Spleen (tissue), 13 donors: ENCODE measurements at places on chromosomes 16 and 17. TPM values are rescaled to one million over a fixed set of nuclear protein-coding genes. Genes with fewer than 3 reads are reported as not detected.
A peak's percentile ranks its signal among the peaks of the same experiment; 100 is the strongest.

Gene DHRS13
- polyA plus RNA-seq = 12.6 TPM

- no peaks in the 10 kb centered on the region for H3K27me3 ChIP-seq
- peaks cover 88% of the 10 kb centered on the region for H3K36me3 ChIP-seq
- DNase-seq = no peak
- no peak overlapping the region for H3K4me3 ChIP-seq
- H3K4me1 ChIP-seq = peaks cover 23% of the 10 kb centered on the region
- H3K27ac ChIP-seq = peak overlapping the region; percentile 87
These were observed 24.0 kb downstream of the LIMD2 start for GRCh38 chr17:63675607-63676546.

Gene MLX
- 33.2 TPM for polyA plus RNA-seq

DNA sequence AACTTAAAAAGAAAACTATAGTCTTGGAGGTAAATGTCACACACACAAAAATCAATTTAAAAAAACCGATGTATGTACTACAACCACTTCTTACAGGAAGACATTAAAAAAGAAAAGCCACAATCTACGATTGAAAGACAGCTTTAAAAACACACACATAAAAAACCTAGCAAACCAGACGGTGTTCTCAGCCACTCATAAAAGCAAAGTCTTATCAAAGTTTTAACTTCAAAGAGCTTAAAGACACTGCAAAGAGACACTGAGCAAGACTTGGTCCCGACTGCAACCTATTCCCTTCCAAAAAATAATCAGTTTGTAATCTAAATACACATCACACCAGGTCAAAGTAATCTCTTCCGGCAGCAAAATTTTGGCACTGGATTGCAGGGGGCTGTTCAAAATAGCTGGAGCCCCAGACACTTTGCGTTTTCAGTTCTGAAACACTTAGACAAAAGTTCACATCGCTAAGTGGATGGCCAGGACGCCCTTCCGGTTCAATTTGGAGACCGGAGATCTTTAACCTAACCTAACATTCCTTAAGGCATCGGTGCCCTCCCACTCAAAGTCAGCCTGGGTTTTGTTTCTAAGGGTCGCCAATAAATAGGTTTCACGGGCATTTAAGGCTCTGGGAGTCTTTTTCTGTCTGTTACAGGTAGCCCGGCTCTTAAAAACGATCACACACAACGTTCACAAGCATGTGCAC, 2.6 kb downstream of the ZCCHC14 start:
- H3K27me3 ChIP-seq = peaks cover 10% of the 10 kb centered on the region
- H3K36me3 ChIP-seq = no peaks in the 10 kb centered on the region
- H3K27ac ChIP-seq = peak overlapping the region; percentile 15

- H3K27me3 ChIP-seq = no peaks in the 10 kb centered on the region
- H3K36me3 ChIP-seq = peaks cover 38% of the 10 kb centered on the region
- no peak for DNase-seq
- no peak overlapping the region for H3K27ac ChIP-seq
- H3K4me3 ChIP-seq = no peak overlapping the region
These were observed 5.2 kb downstream of the NAGLU start for GRCh38 chr17:42541041-42541833.

- H3K27ac ChIP-seq = no peak overlapping the region
- no peak for DNase-seq
- no peaks in the 10 kb centered on the region for H3K4me1 ChIP-seq
These were observed 121.2 kb downstream of the HAPSTR1 start for GRCh38 chr16:9212621-9213020.

- DNase-seq = no peak
- no peaks in the 10 kb centered on the region for H3K27me3 ChIP-seq
- no peaks in the 10 kb centered on the region for H3K4me1 ChIP-seq
These were observed 10.8 kb downstream of the SMTNL2 start for GRCh38 chr17:4594931-4595684.

- peak; percentile 56 for DNase-seq
- H3K4me3 ChIP-seq = no peak overlapping the region
- no peaks in the 10 kb centered on the region for H3K36me3 ChIP-seq
- no peaks in the 10 kb centered on the region for H3K4me1 ChIP-seq
- H3K27ac ChIP-seq = no peak overlapping the region
- H3K27me3 ChIP-seq = peaks cover 9% of the 10 kb centered on the region
These were observed 5.7 kb upstream of the ZNF469 start for GRCh38 chr16:88376835-88377726.

Gene MPO
- 0.52 TPM for polyA plus RNA-seq

DNA sequence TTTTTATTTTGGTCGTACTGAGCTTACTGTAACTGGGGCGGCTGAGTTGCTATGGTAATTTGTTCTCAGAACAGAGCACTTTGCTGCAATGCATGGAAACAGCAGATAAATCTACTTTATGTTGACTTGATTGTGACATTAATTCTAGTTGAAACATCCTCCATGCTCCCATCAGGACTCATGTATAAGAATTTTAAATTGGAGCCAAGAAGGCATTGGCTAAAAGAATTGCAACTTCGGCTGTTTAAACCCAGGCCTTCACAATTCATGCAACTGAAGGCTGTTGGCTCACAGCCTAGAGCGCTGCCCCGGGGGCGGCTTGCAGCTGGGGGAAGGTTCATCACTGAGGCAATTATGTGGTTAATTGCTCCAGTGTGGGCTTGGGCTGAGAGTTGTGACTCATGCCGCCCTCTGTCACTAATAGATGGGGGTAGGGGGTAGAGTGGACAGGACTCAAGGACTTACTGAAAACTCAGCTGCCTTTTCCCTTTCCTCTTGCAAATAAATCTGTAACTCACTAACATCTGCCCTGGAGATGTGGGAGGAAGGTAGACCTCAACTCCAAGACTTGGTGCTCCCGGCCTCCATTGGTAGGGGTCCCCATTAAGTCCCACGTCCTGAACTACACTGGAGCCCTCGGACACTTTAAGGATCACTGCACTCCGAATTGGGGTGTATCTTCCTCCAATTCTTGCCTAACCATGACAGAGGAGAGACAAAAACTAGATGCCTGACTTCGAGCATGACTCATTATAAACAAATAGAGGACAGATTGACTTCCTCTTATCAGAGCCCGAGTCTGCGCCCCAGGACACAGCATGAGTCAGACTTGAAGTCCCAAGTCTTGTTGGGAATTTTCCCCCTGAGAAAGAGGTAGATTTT, 37.5 kb downstream of the ERCC4 start:
- no peaks in the 10 kb centered on the region for H3K36me3 ChIP-seq
- H3K27ac ChIP-seq = peak overlapping the region; percentile 67
- no peak for DNase-seq
- H3K4me3 ChIP-seq = peak overlapping the region; percentile 53

DNA sequence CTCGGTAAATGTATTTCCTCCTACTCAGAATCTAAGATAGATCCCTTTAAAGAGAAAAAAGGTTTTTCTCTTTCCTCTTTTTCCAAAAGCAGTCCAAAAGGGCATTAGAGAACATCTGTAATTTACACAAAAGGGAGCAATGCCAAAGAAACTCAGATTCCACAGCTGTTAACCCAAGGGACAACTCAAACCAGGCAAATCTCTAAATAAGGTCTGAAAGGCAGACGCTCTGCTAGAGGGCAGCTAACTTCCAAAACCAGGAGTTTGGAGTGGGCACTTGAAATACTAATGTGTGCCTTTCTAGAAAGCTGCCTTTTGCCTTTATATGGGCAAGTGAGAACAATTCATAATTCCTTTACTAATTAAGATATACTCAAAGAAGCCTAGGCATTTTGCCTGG, 435.7 kb downstream of the ZFHX3 start:
- no peaks in the 10 kb centered on the region for H3K27me3 ChIP-seq
- DNase-seq = no peak

DNA sequence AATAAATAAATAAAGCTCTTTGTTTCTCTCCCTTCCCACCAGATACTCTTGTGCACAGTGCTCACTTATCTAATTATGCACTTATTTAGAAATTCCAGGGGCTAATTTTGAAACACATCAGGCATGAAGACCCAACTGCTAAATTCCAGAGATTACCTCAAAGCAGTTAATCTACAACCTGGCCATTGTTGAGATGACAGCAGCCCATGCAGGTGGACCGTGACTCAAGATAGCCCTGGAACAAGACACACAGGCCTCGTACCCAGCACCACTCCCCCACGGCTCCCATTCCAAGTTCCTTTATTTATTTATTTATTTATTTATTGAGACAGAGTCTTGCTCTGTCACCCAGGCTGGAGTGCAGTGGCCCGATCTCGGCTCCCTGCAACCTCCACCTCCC, 60.1 kb upstream of the NPEPPS start:
- peaks cover 5% of the 10 kb centered on the region for H3K36me3 ChIP-seq
- no peak overlapping the region for H3K27ac ChIP-seq
- DNase-seq = no peak
- H3K4me3 ChIP-seq = no peak overlapping the region
- no peaks in the 10 kb centered on the region for H3K27me3 ChIP-seq

DNA sequence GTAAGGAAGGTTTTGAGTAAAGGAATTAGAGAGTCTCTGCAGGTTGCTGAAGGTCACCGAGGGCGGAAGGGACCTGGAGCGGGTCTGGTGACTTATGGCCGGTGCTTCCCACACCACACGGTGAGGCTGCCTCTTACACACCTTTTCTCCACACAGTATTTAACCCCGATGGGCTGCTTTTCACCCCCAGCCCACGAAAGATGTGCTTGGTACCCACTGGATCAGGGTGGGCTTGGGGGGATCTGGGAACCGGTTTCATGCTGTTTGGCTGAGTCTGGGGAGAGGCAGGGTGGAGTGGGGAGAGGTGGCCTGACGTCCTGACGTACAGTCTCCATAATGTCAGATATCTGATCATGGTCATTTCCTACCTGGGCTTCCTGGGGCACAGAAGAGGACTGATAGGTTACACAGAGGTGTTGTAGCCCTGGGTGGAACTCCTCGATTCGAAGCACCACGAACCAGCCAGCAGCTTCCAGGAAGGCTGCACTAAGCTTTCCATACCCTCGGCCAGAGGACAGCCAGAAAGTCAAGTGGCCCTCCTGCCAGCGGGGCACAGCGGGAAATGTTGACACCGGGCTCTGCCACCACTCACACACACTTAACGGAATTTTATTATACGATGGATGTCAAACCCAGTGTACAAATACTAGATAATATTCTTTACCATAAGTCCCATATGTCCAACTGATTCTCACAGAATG, 34.0 kb downstream of the OR1D5 start:
- peaks cover 80% of the 10 kb centered on the region for H3K36me3 ChIP-seq
- no peak overlapping the region for H3K4me3 ChIP-seq
- no peaks in the 10 kb centered on the region for H3K27me3 ChIP-seq
- H3K27ac ChIP-seq = no peak overlapping the region
- DNase-seq = peak; percentile 61
- H3K4me1 ChIP-seq = peaks cover 9% of the 10 kb centered on the region

DNA sequence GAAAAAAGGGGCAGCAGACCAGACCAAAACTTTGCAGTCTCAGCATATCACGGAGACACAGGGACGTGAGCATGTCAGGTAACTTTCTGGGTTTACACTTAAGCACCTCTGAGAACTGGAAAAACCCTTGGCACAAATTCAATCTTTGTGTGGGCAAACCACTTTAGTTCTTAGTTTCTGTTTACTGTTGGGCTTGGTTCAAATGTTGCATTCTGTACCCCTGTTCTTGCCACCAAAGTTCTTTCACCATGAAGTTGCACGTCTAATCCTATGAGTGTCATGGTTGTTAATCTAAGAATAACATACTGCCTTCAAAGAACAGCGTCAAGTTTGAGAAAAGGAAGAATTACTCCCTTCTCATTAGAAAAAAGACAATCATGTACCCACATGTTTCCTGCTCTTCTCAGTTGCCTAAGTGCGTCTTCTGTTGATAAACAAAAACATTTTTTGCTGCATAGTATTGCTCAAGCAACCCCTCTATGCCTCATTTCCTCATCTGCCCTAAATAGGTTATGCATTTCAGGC, 11.6 kb downstream of the KRT33A start:
- H3K4me1 ChIP-seq = peaks cover 14% of the 10 kb centered on the region
- no peaks in the 10 kb centered on the region for H3K36me3 ChIP-seq
- DNase-seq = no peak
